ENCODE measurements at places on chromosomes 2 and 18.

DNA sequence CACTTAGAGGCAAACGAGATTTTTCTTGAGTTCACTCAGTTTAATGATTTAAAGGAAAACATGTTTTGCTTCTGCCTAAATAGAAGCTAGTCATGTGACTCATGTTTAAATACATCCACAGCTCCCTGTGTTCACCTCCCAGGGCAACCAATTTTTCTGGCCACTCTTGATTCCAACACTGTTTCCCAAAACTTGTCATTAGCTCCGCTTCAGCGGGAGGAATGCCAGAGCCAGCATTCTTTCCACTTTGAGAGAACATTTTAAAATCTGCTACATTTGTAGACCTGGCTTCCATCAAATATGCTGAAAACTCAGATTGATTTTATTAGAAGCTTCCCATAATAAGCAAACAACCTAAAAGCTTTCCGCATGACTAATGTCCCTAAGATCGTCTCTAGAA lies 2.8 kb upstream of the CYS1 start:
- no peak for DNase-seq

DNA sequence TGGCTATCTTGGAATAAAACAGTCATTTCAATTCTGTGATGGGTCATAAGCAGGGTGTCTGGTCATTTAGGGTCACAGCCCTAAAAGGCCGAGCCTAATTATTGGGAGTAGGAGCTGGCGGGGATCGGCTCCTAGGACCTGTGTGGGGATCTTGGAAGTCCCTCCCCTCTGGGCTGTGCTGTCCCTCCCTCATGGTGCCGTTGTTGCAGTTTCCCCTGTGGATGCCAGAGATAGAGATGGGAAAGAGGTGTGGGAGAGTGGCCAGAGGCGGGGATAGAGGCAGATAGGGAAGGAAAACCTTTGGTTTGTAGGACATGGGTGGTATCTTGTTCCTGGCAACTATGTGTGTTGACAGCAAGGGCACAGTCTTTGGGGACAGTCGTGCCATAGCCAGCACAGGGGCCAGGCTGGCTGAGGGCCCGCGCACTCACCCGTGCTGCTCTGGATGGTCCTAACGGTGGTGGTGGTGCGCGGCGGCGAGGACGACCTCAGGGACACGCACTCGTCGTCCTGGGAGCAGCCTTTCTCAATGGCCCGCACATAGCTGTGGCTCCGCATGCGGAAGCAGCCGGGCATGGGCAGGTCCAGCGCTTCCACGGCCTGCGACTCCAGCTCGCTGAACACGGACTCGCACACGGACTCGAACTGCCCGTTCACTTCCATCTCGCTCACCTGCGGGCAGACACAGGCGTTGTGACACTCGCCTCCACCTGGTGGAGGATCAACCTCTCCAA lies 278.9 kb downstream of the TGIF1 start:
- DNase-seq: no peak

GRCh38 chr2:185793532-185794345 lies 55.1 kb downstream of the FSIP2 start:
- DNase-seq: no peak

- DNase-seq: no peak
Observed at GRCh38 chr18:31399306-31400032, 22.9 kb downstream of the DSG4 start.

DNA sequence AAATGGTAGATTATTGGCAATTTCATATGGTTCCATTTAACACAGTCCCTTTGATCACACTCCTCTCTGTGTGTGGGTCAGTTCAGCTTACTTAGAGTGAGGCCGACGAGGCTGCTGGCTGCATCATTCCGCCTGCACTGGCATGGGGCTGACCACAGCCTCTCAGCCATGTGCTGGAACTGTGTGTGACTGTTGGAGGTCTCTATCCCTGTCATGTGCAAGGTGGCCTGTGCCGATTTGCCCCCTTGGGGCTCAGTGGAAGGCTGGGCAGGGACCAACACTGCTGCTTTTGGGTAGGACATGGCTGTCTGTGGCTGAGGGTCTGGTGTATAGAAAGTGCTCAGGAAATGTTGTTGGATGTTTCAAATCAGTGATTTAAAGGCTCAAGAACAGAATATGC lies 454.0 kb upstream of the HS6ST1 start:
- no peak for DNase-seq

- no peak for DNase-seq
Observed at GRCh38 chr2:3332133-3332532, 45.5 kb downstream of the EIPR1 start.

- no peak for DNase-seq
Observed at GRCh38 chr2:222408684-222409083, 15.7 kb upstream of the SGPP2 start.

- peak; percentile 73 for DNase-seq
Observed at GRCh38 chr2:108594132-108594981, 60.1 kb downstream of the LIMS1 start.

DNA sequence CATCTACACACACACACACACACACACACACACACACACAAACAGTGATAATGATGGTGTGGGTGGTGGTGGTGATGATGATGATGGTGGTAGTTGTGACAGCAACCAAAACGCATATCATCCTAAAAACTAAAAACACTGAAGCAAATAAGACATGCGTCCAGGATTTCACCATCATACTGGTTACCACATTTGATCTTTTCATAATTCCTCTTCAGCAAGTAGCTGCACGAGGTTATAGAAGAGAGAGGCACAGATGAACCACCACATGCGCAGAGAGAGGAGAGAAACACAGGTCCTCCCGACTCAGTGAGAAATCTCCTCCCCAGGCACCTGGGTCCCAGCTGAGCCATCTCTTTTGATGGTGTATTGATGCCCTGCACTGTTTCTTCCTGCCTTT lies 393.3 kb downstream of the METTL4 start:
- no peak for DNase-seq

GRCh38 chr2:169162613-169163012 lies 93.2 kb downstream of the DHRS9 start:
- no peak for DNase-seq

- no peak for DNase-seq
Observed at GRCh38 chr18:57372444-57372843, 20.1 kb downstream of the ST8SIA3 start.

- DNase-seq: no peak
Observed at GRCh38 chr2:209519906-209520305, 96.1 kb downstream of the MAP2 start.

DNA sequence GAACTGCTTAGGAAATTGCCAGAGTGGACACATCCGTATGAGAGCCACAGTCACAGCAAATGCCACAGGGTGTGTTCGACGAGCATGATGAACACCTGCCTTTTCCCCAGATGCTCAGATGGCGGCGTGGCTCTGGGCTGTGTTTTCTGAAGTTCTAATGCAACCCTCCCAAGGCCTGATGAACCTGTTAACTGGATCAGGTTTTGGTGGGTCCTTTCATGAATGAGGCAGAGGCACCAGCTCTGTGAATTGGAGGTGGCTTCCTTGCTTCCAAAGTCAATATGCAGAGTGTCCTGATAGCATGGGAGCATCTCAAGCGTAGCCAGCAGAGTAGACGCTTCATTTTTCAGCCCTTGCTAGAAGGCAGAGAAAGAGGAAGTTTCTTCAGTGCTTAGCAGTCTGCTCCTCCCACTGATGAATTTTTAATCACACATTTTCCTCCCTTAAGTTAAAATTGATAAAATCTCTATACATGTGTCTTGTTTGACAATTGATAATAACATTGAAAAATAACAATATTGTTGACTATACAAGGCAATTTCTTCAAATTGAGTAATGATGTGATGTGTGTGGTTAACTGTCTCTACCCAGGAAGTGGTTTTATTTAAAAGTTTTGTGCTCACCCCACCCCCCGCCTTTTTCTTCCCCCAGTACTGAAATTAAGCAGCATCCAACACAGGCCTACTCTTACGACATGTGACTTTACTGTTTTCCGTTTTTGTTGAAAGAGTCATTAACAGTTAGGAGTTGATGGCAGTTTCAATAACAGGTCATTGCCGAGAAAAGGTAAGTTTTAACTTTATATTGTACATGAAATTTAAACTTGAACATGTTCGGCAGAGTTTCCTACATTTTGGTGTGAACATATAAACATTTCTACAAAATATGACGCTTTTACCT lies at the start of gene ARHGAP15:
ARHGAP15 (plus strand) TSS at position 739 of the 900 bp plus-strand sequence.
- no peak for DNase-seq

GRCh38 chr18:22847392-22847791 lies 85.7 kb upstream of the RBBP8 start:
- no peak for DNase-seq

DNA sequence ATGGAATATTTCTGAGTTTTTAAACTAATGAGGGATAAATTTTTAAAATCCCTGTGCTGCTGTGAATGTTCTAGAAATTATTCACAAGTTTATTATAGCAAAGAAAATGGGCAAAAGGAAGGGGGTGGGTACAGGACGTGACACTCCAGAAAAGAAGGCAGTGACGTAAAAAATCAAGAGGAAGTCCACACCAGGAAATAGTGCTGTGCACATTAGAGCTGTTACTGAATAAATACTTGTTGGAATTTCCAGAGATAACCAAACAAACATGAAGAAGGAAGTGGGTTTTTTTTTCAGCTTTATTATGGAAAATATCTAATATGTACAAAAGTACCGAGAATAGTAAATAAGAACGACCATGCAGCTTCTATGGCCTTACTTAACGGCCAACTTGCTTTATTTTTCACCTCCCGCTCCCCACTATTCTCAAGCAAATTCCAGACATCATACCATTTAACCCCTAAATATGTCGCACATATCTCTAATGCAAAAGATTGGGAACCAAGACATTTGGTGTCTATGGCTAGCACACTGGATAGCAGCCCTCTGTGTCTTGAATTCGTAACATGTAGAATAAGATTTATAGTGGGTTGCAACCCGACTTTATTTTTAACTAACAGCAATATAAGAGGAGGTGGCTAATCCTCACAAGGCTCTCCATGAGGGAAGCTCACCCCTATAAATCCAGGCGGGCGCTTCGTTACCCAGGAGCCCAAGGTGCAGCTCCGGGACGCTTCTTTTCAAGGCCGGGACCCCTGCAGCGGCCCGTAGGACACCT lies 580 bp upstream of the NDUFV2 start:
- peak; percentile 47 for DNase-seq

Measured in urothelium cell line (cell line).